Activated CD8-positive, alpha-beta memory T cell treated with anti-CD3 and anti-CD28 coated beads for 1 hour (primary cell): ENCODE measurements at places on chromosomes 7 and 10.

GRCh38 chr7:157900556-157900955 is 563.8 kb downstream of the DNAJB6 start:
- DNase-seq, result no peak

GRCh38 chr7:26630941-26631580 is 233.3 kb downstream of the SKAP2 start:
- no peak for DNase-seq

GRCh38 chr10:79262131-79262530 is 85.1 kb upstream of the PPIF start:
- DNase-seq, result no peak

DNA sequence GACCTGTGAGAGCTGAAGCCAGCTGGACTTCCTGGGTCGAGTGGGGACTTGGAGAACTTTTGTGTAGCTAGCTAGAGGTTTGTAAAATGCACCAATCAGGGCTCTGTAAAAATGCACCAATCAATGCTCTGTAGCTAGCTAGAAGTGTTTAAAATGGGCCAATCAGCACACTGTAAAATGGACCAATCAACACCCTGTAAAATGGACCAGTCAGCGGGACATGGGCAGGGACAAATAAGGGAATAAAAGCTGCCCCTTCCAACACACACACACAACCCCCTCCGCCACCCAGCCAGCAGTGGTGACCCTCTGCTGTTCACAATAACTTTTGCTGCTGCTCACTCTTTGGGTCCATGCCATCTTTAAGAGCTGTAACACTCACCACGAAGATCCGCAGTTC is 7.1 kb downstream of the ZNF511 start:
- no peak for DNase-seq

DNA sequence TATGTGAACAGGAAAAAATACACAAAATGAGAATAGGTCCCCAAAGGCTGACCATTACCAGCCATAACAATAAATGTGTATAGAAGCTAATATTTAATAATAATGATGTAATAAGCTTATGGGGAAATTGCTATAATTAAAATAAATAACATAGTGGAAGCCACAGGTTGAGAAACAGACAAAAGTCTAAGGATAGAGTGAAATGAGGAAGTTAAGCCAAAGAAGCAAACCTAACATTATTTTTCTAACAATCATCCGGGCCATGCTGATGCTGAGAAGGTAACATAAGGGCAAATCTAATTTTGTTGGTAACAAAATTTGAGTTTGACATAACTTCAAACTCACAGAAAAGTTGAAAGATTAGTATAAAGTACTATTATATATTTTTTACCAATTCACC is 115.9 kb downstream of the MICU1 start:
- no peak for DNase-seq

- DNase-seq, result no peak
Measured at GRCh38 chr10:102504976-102505300, 1.2 kb downstream of the SUFU start.
